ENCODE measurements at places on chromosomes 12 and 14.

GRCh38 chr12:103680591-103681141 lies 93.6 kb downstream of the STAB2 start:
- no peak for DNase-seq

DNA sequence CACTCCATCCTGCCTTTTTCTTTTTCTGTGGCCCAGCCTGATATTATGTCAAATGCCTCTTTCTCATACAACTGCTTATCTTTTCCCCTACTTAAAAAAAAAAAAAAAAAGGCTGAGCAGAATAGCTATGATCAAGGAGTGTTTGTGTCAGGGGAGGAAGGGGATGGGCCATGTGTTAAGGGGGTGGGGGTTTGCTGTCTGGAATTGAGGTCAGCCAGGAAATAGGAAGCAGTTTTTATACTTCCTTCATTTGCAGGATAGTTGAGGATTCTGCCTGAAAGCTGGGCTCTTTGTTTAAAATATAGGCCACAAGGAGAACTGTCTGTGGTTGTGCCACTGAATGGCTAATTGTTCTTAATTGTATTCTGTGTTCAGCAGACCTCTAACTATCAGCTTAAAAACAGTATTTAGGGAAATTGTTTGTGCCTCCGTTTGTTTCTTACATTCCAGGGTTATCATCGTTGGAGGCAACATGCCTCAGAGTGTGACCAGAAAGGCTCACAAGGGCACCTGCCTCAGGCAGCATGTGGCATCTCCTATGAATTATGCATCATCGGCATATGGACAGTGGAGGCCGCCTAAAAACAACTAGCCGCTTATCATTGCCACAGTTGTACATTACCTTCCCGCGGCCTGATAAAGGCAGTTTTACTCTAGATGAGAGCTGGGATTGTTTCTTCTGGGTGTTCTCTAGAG lies 96.0 kb downstream of the SRGAP1 start:
- DNase-seq = no peak

DNA sequence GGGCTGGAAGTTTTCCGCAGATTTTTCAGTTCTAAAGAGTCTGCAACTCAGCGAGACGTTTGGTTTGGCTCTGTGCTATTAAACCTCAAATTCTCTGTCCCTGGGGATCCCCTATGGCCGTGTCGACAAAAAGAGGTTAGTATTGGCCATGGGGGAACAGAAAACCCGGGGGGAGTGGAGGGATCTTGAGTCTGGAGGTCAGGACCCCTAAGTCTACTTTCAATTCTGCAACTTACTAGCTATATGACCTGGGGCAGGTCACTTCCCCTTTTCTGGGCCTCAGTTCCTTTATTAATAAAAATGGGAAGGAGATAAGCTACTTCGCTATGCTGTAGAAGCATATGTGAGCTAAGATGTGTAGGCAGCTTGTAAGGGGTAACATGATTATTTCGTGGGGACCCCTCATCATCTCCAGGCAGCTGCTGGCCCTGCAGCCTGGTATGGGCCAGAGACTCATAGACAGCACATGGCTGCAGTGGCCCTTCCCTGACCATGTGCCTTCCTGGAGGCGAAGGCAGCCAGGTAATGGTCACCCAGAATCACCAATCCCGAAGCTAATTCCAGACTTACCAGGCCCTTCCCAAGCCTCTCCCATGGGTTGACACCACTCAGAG lies 8.6 kb downstream of the ASB2 start:
- no peak for DNase-seq

DNA sequence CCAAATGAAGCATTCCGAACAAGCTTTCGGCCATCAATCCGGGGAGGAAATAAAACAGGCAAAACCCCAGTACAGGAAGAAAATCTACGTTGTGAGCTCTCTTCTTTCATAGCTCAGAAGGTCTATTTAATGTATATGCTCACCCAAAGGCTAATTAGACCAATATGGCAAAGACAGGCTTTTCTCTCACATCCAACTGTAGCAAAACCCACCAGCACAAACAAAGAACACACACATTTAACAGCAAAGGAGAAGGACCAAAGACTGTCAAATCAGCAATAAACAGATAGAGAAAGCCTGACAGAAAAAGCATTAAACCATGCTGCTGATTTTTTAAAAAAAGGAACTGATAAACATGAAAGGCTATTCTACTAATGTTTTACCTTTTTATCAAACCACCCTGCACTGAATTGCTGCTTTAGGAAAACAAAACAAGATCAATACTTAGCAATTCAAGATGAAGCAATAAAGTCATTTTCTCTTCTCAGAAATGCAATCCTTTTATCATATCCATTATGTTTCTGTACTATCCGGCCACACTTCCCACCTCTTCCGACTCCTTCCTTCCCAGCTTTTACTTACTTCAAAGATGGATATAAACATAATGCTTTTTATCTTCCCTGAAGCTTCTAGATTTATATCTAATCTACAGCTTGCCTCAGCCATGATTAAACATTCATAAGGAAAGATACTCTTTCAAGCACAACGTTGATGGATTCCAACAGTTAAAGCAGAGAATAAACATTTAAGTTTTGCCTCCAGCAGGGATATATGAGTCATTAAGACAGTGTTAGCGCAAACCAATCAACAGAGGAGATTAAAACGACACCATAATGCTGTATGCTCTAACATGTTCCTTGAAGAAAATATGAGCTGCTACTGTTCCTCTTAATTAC lies 74.6 kb upstream of the BBS10 start:
- no peak for DNase-seq

DNA sequence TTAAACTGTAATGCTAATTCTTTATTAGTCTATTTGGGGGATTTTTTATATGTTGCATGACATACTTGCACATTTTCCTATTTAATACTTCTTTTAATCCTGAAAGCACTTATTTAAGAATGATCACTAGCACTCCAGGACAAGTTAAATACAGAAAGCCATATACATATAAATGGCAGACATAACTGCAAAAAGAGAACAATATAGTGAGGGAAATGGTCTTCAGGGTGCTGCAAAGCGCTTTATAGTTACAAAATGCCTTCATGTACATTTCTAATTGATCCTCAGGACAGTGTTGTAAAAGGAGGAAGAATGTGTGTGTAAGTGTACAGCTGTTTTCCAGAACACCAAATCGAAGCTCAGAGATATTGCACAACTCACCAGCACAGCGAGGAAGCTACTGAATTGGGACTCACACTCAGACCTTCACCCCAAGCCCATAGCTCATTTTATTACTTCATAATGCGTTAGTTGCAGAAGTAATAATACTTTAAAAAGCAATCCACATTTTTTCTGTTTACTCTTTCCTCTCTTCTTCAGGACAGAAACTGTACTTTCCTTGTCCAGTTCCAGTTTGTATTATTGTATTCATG lies 428.2 kb downstream of the RAD51B start:
- DNase-seq = no peak

GRCh38 chr14:56300495-56300894 lies 182.3 kb downstream of the PELI2 start:
- DNase-seq = no peak

GRCh38 chr12:52204931-52205505 lies 13.2 kb upstream of the KRT80 start:
- DNase-seq = no peak

- DNase-seq = no peak
Observed at GRCh38 chr12:89559753-89560152, 33.9 kb upstream of the POC1B start.
